CD4-positive, alpha-beta T cell (primary cell): ENCODE measurements at places on chromosomes 3 and 15.

DNA sequence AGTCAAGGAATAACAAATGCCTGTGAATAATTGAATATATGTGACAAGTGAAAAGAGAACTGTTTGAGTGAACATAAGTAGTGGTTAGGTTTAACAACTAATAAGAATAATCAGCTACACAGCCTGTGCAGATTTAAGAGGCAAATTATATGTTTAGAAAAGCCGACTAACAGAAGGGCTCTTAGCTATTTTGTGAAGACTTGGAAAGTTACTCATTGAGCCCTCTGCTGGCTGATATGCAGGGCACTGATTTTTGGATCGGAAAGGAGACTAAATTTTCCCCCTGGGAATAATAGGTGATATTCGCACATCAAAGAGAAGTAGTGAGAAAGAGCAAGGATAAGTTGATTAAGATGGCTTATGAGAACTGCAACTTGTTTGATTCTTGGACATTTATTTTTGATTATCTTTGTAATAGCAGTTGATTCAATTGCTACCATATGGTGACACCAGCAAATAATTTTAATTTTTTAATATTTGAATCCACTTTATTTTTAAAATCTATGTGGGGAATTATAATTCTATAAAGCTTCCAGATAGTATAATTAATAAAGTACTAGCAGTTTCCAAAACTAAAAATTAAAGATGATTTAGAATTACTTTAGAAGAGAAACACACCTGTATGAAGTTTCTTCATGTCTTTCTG, 156.2 kb downstream of the NLGN1 start:
- no peak for DNase-seq

DNA sequence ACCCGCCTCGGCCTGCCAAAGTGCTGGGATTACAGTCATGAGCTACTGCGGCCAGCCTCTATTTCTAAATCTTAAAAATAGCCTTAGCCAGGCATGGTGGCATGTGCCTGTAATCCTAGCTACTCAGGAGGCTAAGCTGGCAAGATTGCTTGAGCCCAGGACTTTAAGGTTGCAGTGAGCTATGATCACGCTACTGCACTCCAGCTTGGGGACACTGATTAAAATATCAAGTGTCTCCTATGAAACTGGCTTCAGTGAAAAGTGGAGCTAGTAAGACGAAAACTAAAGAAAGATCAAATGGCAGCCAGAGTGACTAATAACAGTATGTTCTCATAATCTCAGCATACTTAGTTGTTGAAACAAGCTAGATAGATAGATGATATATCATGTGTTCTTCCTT, 112.5 kb downstream of the STT3B start:
- no peak for DNase-seq

DNA sequence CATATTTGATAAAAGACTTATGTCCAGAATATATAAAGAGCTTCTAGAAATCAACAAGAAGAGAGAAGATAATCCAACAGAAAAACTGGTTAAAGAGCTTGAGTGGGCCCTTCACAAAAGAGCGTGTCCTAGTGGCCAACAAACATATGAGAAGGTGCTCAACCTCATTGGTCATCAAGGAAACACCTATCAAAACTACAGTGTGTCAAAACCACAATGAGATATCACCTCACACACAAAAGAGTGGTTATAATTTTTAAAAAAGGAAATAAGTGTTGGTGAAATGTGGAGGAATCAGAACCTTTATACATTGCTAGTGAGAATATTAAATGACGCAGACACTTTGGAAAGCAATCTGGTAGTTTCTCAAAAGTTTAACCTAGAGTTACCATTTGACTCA, 68.4 kb upstream of the KLF13 start:
- DNase-seq = no peak

GRCh38 chr15:70882361-70882760, 9.9 kb downstream of the THAP10 start:
- DNase-seq = no peak

GRCh38 chr15:57384816-57385215, 8.5 kb downstream of the CGNL1 start:
- no peak for DNase-seq

- DNase-seq = no peak
Observed at GRCh38 chr15:62912282-62912681, 130.3 kb upstream of the TPM1 start.

GRCh38 chr3:86990734-86991481, at the start of gene VGLL3:
Gene VGLL3, minus strand, starts transcription at chr3:86991149. Its CDS starts 406 bp downstream, at chr3:86990743.
- DNase-seq = no peak
